ENCODE measurements at places on chromosomes 3 and 15.

DNA sequence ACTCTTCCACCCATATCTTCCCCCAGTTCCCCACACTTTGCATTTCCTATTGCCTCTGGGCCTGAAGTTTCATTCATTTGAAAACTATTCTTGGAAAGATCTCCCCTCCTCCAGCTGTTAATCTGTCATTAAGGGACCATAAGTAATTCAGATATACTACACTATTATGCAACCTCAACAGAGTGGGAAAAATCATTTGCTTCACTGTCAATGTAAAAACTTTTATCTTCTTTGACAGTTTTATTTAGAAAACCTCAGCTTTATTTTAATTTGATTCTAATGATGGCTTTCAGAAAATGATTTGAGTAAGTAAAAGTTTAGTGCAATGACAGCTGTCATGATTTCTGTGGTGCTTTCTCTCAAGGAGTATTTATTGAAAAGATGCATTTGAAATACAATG lies 435.3 kb upstream of the KCNMB2 start:
- no peaks in the 10 kb centered on the region for H3K36me3 ChIP-seq
- no peak overlapping the region for H3K4me3 ChIP-seq
- no peaks in the 10 kb centered on the region for H3K4me1 ChIP-seq

DNA sequence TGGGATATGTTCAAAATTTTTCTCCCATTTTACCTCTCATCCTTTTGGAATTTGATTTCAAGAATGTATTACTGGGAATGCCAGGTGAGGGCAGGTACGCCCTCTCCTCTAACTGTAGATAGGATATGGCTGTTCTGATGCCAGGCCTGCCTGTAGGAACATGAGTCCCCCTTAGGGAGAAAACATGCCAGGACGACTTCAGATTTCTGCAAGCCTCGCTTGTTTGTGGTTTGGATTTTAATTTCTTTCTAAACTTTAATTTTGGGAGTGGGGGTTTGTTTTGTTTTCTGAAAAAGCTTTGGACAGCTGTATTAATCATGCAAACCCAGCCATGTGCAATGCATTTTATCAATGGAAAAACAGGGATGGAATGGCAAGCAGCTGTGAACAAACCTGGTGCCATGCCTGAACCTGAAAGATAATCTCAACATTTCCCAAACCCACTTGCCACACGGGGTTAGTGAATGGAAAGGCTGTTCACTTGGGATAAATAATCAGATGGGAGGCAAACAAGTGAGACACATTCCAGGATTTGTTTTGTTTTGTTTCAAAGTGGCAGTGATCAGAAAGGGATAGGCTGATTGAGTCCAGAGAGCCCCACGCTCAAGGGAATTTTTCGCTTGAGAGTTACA lies 207.6 kb downstream of the GAP43 start:
- no peak overlapping the region for H3K27ac ChIP-seq
- no peaks in the 10 kb centered on the region for H3K27me3 ChIP-seq
- no peaks in the 10 kb centered on the region for H3K4me1 ChIP-seq

GRCh38 chr15:22265970-22266369 lies 185.6 kb downstream of the OR4M2 start:
- H3K4me3 ChIP-seq: no peak overlapping the region
- DNase-seq: no peak
- no peaks in the 10 kb centered on the region for H3K27me3 ChIP-seq
- H3K4me1 ChIP-seq: no peaks in the 10 kb centered on the region

DNA sequence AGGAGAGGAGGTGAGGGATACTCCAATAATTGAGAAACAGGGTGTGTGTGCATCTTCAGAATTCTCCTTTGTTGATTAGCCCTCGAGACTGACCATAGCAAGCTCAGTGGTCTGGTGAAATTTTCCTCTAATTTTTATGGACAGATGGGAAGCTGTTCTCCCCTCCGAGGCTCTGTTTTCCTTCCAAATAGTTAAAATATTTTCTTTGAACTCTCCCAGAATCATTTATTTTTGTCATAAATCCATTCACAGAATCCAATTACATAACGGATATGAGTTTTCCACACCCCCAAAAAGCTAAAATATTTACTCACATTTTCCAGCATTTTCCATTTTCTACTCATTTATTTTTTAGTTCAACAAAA lies 36.5 kb downstream of the QTRT2 start:
- no peaks in the 10 kb centered on the region for H3K4me1 ChIP-seq
- no peak for DNase-seq
- H3K27ac ChIP-seq: peak overlapping the region; percentile 39
- no peaks in the 10 kb centered on the region for H3K36me3 ChIP-seq
- H3K27me3 ChIP-seq: no peaks in the 10 kb centered on the region

Measured in uterus (tissue), 4 donors.